Esophagus mucosa (tissue), 1 donor: ENCODE measurements at places on chromosomes 12 and 14. TPM values are rescaled to one million over a fixed set of nuclear protein-coding genes. Genes with fewer than 3 reads are reported as not detected.
A peak's percentile ranks its signal among the peaks of the same experiment; 100 is the strongest.

- ATAC-seq = no peak
These were observed 468.2 kb upstream of the CCDC196 start for GRCh38 chr14:66017927-66018326.

- ATAC-seq = no peak
These were observed 52.7 kb downstream of the SPPL3 start for GRCh38 chr12:120851444-120851843.

DNA sequence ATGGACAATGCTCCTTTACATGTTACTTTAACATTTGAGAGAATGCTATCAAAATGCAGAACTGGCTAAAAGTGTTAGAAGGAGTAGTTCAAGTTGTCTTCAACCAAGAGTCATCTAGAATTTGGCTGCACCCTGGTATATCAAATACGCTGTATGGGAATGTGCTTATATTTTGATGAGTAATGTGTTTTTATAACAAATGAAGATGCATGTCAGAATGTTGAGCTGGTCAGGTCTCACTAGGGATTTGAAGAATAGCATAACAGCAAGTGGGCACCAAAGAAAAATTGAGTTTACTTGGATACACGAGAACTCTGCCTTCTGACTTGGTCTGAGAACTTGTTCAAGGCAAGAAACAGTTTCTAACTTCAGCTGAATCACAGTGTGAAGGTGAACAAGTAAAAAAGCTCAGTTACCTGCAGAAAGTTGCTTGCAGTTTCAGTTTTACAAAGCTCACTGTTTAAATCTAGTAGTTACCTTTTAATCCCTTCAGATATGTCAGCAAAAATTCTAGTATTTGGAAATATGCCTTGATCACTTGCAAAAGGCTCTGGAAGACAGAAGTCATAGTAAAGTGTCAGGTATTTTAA is 82.3 kb downstream of the PDE3A start:
- ATAC-seq = no peak

KLHL33 gene
- 0.04 TPM for total RNA-seq

DNA sequence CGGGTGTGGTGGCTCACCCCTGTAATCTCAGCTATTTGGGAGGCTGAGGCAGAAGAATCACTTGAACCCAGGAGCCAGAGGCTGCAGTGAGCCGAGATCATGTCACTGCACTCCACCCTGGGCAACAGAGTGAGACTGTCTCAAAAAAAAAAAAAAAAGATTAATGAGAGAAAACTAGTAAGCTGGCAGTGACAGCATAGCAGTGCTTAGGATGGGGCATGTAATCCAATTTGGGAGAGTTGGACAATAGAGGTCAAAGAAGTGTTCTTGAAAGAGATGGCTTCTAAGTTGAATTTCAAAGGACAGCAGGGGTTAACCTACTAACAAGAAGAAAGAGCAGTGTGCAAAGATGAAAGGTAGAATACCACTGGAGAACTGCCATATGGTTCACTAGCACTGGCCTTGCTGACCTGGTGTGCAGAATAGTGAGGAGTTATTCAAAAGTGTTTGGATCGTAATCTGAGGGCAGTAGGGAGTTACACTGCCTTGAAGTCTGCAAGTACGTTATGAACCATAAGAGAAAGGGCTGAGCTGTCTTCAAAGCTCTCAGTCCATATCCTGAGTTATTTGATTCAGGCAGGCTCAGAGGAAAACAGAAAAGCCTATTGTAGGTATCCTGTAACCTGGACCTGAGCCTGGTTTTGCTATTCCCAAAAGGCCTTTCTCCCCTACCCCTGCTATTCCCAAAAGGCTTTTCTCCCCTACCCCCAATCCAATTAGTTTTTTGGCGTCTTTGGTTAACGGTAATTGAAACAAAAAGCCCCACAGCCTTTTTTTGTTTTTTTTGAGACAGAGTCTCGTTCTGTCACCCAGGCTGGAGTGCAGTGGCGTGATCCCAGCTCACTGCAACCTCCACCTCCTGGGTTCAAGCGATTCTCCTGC is 3.4 kb downstream of the XPOT start:
- no peak for ATAC-seq

DNA sequence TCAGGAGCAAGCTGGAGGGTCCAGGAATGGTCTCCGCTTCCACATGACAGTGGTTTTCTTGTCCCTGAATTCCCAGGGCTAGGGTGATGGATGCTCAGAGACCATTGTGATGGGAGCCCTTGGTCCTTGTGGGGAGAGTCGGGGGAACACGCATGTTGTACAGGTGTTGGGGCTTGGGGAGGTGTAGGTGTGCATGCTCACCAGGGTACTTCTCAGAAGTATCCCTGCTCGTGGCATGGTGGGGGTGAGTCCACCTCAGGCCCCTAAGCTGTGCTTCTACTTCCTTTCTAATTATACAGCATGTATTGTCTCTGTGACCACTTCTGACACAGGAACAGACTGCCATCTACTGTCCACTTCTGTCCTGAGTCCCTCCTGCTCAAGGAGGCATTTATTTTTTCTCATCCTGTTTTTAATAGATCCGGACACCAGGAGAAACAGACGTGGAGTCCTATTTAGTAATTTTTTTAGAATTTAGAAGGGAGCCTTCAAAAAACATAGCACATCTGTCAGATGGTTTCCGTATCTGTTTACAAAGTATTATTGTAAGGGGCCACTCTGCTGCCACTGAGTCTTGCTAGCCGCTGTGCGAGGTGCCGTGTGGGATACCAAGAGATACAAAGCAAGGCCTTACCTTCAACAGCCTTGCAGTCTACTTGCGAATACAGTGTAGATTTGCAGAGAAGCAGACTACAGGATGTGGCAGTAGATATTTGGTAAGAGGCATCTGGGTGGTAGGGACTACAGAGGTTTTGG is 10.5 kb downstream of the NTF3 start:
- ATAC-seq = peak; percentile 66

- no peak for ATAC-seq
These were observed 134.8 kb upstream of the DIO3 start for GRCh38 chr14:101426466-101426865.

GRCh38 chr12:108700833-108701541 is 30.3 kb downstream of the CORO1C start:
- ATAC-seq = peak; percentile 37

SMCO3 gene
- not detected for total RNA-seq

- no peak for ATAC-seq
These were observed 3.2 kb upstream of the TESPA1 start for GRCh38 chr12:54987611-54988231.
